Endothelial cell (in vitro differentiated cells): ENCODE measurements at places on chromosomes 7 and 10. TPM values are rescaled to one million over a fixed set of nuclear protein-coding genes. Genes with fewer than 3 reads are reported as not detected.

DNA sequence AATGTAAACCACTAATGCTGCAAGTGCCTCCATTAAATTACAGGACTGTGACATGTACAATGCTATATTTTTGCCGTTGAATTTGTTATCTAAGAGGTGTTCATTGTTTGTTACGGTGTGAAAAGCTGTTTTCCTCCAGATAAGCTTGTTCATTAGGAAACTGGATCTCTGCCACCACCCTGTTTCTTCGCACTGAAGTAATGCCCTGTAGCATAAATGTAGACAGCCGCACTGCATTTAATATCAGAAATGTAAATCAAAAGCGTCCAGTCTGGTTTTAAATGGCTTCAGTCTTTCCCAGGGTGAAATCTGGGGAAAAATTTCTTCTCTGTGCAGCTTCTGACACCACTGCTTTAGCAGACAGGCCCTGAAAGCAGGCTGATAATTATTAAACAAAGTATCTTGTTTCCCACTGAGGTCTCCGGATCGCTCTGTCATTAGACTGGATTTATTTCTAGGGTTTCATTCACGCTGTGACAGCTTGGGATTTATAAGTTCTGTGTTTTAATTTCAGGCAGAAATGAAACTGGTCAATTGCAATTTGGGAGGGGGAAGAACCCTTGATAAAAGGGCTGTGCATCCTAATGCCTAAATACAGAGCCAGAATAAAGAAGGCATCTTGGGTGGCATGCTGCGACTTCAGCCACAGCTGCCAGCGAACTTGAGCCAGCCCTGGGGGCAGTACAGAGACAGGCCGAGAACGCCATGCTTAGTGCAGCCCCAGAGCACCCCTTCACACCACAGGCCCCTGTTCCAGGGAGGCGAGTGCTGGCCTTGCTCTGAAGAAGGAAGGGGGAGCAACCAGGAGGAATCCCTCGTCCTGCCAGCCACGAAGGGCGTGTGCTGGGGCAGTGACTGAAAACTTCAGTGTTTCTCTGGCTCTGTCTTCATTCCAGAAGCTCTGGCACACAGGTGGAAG lies 547.7 kb upstream of the GALNT17 start:
- DNase-seq, result no peak

DNA sequence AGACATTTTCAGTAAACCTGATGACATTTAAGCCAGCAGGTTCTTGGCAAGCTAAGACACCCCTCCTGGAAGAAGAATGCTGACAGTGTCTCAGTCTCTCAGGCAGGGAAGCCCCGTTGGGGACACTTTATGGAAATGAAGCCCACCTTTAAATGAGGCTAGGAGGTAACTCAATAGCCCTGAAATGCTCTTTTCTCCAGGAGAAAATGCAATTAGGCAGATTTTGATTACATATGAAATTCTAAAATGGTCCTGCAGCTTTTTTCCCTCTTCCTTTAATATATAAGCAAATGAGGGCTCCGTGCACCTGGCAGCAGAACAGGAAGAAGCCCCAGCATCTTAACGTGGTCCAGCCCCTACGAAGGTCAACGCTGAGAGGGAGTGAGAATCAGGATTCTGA lies 65.8 kb upstream of the CHST15 start:
- DNase-seq, result no peak

Gene INSYN2A
- 1.7 TPM for total RNA-seq

DNA sequence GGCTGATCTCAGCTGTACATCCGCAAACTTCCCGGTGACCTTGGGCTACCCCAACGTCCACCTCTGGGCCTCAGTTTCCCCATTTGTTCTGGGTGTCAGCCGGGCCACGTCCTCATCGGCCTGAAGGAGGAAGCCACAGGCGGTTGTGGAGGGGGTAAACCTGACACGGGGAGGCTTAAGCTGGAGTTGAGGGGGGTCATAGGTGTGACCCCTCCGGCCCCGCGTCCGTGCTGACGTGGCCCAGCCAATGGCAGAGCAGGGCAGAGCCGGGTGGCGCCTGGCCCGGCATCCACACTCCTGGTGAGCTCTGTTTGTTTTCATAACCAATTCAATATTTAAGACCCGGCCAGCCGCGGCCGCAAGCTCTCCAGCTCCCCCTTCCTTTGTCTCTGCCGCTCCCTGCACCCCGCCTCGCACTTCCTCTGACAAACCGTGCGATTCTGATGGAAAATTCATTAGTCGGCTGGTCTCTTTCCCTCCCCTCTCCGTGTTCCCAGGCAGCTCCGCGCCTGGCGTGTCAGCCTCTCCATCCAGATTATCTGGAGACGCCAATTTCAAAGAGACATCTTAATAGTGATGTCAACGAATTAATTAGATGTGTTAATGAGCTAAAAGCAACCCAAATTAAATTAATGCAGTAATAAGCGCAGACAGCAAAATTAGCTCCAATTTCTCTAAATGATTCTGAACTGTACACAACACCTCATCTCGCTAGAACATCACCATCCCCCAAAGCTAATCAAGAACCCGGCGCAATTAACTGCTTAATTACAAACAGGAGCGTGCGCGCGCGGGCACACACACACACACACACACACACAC lies 55.4 kb downstream of the MICALL2 start:
- DNase-seq, result no peak

Gene ABCF2
- 39.6 TPM for total RNA-seq

Gene HIBADH
- 15.4 TPM for total RNA-seq

DNA sequence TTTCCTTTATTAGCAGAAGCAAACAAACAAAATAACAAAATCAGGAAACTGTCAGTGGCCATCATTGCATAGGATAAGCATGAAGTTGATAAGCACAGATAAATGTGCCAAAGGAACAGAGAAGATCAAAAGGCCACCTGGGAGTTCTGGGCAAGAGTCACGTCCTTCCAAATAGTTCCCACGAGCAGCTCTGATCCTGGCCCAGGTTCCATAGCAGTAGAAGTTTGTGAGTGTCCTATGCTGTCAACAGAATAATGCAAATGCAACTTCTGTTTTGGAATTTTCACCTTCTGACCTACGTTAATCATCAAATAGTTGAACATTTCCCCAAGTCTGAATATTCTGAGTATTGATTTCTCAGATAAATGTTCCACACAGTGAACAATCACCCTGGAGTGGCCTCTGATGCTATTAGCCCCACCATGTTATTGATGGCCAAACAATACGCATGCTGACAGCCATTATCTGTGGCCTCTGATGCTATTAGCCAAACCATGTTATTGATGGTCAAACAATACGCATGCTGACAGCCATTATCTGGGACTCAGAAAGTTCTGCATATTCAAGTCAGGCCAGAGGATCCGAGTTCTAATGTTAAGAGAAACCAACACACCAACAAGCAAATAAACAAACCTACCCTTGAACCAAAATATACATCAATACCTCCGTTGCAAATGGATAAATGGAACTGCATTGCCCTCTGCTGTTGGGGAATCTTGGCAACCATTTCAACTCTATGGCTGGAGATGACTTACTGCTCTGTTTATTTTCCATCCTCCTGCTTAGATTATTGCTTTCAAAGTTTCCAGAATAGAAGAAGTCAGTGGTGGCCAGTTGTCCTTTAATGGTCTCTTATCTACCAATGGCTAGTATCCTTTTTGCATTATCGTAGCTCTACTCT lies 63.3 kb downstream of the MRC1 start:
- peak; percentile 37 for DNase-seq

GRCh38 chr7:91212582-91212981 lies 51.7 kb upstream of the FZD1 start:
- no peak for DNase-seq

GRCh38 chr10:110717781-110718589 lies 73.8 kb downstream of the RBM20 start:
- DNase-seq, result no peak

Gene LEP
- not detected for total RNA-seq
